ENCODE measurements at places on chromosomes 7 and 10.

DNA sequence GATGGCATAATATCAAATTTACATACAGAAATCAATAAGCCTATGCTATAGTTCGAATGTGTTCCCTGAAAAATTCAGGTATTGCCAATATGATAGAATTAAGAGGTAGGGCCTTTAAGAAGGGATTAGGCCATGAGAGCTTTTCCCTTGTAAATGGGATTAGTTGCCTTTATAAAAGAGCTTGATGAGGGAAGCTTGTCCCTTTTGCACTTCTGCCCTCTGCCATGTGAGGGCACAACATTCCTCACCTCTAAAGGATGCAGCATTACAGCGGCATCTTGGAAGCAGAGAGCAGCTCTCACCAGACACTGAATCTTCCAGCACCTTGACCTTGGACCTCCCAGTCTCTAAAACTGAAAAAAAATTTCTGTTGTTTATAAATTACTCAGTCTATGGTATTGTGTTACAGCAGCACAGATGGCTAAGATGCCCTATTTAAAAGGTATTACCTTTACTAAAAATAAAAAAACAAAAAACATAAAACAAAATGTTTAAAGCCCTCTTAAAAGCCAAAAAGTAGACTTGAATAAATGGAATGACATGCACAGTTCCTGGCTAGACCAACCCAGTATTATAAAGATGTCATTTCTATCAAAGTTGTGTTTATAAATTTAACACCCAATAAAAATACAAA is 909.6 kb downstream of the REEP3 start:
- no peak for DNase-seq

GRCh38 chr7:11655642-11656041 is 176.4 kb downstream of the THSD7A start:
- no peak for DNase-seq

DNA sequence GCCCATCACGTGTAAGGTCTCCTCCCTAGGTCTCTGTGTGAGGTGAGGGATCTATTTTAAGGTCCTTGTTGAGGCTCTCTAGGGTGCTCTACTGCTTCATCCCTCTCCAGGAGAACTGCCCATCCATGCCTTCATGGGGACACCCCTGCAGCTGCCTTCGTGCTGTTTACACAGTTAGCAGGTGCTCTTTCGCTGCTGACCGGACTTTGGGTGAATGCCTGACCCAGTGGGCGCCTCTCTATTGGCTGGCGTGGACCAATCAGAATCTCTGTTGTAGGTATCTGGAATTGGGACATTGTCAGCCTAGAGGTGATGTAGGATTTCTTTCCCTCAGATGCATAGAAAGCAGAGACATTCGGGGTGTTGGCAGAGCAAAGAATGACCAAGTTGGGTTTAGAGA is 38.7 kb upstream of the HMX3 start:
- no peak for DNase-seq

- peak; percentile 29 for DNase-seq
Observed at GRCh38 chr7:24755541-24756407, 1.5 kb downstream of the GSDME start.

- no peak for DNase-seq
Observed at GRCh38 chr10:29895456-29895855, 163.9 kb downstream of the JCAD start.

GRCh38 chr10:78774614-78774998 is 294.2 kb upstream of the ZMIZ1 start:
- DNase-seq, result no peak

DNA sequence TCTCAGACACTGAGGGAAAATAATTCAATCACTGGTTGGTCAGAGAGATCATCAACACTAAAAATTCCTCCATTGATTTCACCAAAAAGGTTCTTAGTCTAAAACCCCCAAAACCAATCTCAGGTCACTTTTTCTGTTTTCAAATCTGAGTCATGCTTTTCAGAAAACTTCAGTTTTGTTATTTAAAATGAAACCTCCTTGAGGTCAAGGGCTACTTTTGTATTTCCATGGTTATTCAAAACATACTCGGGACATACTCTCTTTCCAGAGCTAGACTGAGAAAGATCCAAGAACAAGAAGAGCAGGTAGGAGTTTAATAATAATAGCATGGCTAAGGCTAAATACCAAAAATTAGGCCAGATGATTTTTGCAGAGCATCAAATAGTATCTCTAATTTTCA is 152.8 kb downstream of the SDHAF3 start:
- no peak for DNase-seq

GRCh38 chr10:49225218-49225876 is 37.2 kb upstream of the TMEM273 start:
- no peak for DNase-seq

DNA sequence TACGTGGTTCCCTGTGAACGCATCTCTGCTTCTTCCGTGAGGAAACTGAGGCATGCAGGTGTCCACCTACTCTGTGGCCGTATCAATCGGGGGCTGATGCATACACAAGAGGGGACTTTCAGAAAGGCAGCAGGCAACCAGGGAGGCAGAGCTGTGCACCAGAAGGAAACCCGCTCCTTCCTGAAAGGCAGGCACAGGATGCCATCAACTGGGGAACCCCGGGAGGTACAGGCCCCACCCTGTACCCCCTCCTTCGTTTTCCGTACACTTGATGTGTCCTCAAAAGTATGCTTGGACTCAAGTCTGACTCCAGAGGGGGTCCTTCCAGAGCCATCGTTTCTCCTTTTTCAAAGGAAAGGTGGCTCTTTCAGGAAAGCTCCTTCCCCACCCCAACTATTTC is 59.5 kb downstream of the ASB13 start:
- DNase-seq, result no peak

DNA sequence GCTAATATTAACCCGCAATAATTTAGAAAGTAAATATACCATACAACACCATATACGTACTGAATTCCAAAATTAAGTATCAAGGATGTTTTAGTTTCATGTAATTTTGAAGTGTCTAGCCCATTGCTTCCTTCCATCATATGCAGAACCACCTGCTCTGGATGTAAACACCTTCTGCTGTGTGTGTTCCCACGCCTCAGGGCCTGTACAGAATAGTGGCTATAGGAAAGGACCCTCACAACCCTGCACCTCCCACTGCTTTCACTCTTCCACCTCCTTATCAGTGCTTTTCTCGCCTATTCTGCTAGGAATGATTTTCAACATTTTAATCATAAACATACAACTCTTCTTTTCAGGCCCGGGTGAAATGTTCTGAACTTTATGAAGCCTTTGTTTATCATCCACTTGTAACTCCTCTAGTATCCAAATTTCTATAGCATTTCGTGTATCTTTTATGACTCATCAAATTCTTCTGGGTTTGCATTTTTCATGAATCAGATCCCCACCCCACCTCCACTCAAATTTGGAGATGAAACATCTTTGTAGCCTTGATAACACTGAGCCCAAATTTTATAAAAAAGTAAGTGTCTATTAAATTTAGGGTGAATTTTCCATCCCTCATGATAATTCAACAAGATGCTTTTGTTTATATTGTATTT is 1106.8 kb upstream of the C7orf33 start:
- no peak for DNase-seq

DNA sequence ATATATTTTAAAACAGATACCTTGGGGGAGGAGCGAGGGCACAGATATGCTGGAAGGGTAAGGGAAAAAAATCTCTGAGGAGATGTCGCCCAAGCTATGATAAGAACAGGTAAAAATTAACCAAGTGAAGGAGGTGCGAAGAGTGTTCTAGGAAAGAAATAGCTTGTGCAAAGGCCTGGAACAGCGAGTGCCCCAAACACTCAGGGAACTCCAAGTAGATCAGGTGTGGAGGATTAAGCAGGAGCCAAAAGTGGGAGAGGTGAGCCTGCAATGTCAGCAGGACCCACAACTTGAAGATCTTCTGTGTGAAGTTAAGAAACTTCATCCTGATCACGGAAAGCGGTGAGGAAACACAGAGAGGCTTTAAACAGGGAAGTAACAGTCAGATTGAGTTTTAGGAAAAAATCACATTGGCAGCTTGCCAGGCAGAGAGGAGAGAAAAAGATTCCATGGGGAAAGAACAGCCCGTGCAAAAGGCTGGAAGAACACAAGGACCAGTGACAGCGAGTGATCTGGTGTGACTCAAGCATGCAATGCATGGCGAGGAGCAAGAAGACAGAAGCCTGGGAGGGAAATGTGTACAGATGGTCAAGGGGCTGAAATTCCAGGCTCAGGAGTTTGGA is 30.7 kb downstream of the FGF8 start:
- no peak for DNase-seq

DNA sequence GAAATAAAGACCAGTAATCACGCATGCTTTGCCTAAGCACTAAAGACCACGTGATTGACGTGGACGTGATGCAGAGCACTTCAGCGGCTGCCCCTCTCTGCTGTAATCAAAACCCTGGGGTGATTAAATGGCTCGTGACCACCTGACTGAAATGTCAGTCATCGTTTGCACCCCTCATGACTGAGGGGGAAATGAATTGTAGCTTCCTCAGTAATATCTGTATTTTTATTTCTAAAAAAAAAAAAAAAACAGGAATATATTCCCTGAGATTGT is 148.1 kb upstream of the RSU1 start:
- no peak for DNase-seq

DNA sequence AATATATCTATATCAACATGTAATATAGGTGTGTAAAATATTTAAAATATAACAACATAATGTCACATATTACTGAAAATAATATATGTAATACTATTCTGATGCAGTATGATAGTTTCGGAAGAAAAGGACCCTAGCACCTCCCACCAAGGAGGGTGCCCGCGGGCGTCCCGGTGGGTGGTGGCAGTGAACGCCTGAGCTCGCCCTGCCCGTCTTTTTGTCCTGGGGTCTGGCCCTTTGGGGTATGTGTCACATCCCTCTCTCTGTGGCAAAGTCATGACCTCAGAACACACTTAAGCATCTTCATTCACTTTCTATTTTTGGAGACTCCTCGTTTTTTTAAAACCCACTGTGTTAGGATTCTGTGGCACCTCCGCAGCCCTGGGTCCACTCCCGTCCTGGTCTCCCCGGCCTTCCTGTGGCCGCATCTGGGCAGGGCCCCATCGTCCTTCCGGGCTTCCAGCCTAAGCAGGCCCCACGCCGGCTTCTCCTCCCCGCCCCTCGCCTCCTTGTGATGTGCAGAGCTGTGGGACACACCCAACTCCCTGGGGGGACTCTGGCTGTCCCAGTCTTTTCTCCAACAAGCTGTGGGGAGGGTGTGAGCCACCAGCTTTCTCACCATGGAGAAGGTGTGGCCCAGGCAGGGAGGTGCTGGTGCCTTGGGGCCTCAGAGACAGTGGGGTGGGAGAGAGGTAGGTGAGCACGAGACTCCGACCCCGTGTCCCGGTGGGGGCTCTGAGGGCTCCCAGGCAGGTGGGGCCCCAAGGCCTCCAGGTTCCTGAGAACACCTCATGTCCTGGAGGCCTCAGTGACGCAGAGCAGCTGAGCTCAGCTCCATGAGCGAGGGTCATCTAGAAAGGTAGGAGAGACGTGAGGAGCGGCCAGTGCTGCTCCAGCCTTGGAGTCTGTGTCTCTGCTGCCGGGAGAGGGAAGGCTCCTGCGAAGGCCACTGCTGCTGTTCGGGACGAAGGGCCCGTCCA is 16.5 kb downstream of the PWWP2B start:
- no peak for DNase-seq

DNA sequence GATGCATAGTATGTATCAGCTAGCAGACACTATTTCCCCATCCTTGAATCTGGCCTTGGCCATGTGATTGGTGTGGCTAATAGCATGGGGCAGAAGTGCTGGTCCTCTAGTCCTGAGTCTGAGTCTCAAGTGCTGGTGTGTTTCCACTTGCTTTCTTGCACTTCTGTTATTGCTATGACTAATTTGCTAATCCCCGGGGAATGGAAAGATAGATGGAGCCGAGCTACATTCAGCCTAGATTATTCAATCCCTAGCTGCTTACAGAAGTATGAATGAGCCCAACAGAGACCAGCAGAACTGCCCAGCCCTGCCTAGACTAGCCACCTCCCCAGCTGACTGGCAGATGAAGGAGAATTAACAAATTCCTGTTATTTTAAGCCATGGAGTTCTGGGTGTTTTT is 53.2 kb upstream of the SYPL1 start:
- DNase-seq, result no peak

- DNase-seq, result peak; percentile 81
Observed at GRCh38 chr10:71974489-71975021, 10.4 kb downstream of the CHST3 start.

DNA sequence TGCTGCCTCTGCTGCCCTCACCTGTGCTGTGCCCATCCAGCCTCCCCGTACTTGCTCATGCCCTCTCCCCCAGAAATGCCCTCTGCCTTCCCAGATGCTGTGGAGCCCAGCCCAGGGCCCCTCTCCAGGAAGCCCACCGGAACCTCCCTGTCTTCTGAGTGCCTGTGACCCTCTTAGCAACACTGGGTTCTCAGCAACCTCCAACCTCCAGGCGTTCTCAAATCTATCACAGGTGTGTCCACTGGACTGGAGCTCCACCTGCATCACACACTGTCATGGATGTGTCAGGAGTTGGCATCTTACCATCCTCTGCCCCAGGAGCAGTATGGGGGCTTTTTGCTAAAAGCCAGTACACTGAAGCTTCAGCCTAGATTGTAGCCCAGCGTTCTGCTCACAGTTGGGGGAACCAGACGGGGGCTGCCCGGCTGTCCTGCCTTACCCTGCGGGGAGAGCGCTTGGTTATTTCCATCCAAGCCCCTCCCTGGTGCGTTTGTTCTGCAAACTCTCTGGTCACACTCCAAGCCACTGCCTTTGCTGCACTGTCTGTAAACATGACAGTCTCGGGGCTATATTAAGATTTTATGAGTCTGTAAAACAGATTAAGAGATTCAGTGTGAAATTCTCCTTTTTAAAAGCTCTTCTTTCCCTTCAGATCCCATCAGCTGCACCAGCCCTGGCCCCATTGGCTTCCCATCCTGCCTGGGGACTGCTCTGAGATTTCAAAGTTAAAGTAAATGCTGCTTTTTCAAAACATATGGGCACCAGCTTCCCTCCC is 71.3 kb upstream of the CPXM2 start:
- no peak for DNase-seq

- DNase-seq, result no peak
Observed at GRCh38 chr10:96497391-96497790, 16.3 kb downstream of the TLL2 start.

GRCh38 chr10:778626-779330 is 89.3 kb upstream of the DIP2C start:
- peak; percentile 7 for DNase-seq

DNA sequence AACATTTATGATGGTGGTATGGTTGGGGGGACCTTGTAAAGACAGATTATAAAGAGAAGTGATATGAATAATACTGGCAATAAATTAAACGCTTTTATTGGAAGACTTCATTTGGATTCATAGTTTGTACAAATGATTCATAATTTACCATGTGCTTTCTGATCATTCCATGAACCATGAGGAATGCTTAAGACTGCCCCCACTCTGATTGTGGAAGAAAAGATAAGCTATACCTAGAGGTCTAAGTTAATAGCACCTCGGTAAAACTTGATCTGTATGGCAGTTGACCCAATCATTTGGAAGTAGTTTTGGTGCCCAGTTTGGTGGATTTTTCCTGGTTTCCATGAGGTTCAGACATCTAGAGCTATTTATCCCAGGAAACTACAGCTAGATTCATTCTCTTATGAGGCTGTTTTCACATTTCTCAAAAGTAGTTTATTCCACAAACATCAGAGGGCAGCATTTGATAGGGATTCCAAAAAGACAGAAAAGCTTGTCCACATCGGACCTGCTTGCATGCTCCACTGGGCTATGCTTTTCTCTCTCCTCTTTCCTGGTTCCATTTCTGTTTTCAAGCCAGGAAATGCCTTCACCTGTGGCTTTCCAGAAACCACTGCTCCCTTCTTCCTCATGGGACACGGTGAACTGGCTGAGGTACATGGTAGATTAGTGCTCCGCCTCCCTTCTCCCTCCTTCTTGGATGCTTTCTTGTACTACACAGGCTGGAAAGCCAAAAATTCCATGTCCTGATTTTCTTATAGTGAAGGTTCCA is 29.2 kb downstream of the TFAM start:
- DNase-seq, result no peak
